Activated naive CD4-positive, alpha-beta T cell treated with anti-CD3 and anti-CD28 coated beads, Interleukin-2, amount 50 U/mL, for 72 hours (primary cell): ENCODE measurements at places on chromosomes 4 and X.

DNA sequence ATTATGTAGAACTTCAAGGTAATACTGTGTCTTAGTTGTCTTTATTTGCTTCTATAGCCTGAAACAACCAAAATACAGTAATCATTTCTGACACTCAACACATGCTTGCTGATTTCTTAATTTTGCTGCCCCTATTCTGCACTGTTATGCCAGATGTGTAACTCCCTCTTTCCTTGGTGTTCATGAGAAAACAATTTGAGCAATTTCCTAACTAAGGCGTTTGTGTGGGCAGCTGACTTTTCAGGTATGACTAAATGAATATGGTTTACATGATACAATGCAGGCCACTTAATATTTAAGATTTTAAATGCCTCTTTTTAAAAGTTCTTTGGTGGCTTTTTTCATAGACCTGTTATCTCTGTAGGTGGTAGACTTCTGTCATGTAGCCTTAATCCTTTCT is 46.1 kb upstream of the CENPE start:
- no peak for DNase-seq

GRCh38 chr4:87388901-87389300 is 2.1 kb downstream of the HSD17B11 start:
- no peak for DNase-seq

GRCh38 chr4:30720021-30720660 is at the start of gene PCDH7:
TSS of gene PCDH7 (plus strand) at chr4:30720369. CDS start at chr4:30721423, 1,054 bp downstream.
- DNase-seq, result peak; percentile 15

- no peak for DNase-seq
Measured at GRCh38 chr4:67746797-67747495, 7.2 kb downstream of the GNRHR start.

GRCh38 chr4:139455126-139455538 is 1.2 kb downstream of the RAB33B start:
- DNase-seq, result no peak

DNA sequence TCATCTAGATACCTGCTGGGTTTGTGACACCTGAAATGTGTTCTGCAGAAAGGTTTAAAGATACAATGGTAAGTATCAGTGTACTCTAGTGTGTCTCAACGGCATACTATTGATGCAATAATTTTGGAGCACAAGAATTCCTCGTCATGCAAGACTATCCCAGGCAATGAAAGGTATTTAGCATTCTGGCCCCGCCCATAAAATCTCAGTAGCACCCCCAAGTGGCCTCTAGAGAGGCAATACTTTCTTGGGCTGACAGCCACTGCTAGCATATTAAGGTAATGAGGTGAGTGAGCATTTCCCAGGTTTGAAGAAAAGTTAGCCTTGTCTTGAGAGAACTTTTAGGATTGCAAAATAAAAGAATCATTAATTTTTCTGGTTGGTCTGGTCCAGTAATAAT is 24.0 kb downstream of the TAB3 start:
- no peak for DNase-seq

GRCh38 chr4:183814461-183814860 is 90.6 kb upstream of the STOX2 start:
- DNase-seq, result no peak

GRCh38 chr4:187493661-187494060 is 501.9 kb upstream of the ZFP42 start:
- no peak for DNase-seq

DNA sequence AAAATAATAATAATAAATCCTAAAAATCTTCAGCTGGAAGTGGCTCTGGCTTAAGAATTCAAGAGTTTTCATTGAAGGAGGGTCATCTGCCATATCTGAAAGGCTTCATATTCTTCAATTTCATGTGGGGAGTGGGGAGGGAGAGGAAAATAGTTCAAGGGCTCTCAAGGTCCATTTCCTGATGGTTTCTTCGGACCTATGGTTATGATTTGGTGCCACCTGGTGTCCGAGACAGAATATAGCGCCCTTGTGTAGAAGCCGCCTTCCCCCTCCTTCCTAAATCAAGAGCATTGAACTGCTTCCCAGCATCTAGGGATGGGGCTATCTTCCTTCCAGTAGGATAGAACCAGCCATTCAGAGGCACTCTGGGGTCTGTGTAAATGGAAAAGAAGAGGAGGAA is 34.3 kb downstream of the NLGN3 start:
- DNase-seq, result no peak

DNA sequence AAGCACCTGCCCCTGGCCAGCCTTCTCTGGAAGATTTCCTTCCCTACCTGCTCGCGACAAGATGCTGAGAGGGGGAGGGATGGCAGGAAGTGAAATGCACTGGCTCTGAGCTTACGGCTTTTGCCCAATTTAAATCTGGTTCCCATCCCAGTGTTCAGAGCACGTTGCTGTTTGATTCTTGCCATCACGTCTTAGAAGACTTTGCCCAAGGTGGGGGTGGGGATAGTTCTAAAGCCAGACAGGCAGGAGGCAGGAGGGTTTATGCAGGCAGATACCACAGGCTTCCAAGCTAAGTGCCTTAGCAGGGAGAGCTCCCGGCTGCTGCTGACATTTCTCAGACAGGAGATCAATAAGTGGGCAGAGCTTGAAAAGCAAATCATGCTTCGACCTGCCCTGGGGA is 393.9 kb downstream of the MID1IP1 start:
- DNase-seq, result no peak

GRCh38 chr4:16413814-16414555 is 187.7 kb upstream of the TAPT1 start:
- no peak for DNase-seq

DNA sequence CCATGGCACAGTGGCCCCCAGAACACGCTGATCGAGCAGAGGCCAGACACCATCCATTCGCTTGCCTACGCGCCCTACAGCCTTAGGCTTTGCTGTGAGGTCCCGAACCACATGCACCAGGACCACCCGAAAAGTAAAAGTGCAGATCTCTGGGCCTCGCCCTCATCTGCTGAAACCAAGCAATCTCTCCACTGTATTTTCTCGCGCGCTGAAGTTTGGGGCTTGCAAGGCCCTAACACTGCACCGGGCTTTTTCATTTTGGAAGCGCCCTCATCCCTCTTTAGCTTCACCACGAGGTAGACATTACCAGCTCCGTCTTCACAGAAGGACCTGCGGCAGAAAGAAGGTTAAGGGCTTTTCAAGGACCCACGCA is 21.2 kb downstream of the NKX3-2 start:
- peak; percentile 5 for DNase-seq

GRCh38 chr4:158809611-158810486 is 41.0 kb downstream of the FNIP2 start:
- no peak for DNase-seq

- DNase-seq, result no peak
Measured at GRCh38 chrX:147675819-147676218, 235.9 kb upstream of the FMR1 start.

- no peak for DNase-seq
Measured at GRCh38 chr4:134624365-134624764, 422.8 kb upstream of the PABPC4L start.

DNA sequence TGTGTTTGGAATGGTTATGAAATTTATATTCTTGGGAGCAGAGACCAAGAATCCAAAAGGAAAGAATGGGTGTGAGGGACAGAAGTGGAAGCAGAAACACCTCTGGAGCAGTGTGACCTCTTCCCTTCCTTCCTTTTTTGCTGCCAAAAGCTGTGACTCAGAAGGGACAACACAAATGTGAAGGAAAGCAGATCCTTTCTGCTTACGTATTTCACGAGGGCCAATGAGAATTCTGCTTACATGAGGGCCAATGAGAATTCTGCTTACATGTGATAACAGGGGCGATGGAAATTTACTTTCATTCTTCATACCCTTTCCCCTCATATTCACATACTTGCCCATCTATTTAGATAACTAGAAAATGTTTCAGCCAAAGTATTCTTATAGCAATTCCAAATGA is 404.6 kb downstream of the PRDM5 start:
- no peak for DNase-seq

DNA sequence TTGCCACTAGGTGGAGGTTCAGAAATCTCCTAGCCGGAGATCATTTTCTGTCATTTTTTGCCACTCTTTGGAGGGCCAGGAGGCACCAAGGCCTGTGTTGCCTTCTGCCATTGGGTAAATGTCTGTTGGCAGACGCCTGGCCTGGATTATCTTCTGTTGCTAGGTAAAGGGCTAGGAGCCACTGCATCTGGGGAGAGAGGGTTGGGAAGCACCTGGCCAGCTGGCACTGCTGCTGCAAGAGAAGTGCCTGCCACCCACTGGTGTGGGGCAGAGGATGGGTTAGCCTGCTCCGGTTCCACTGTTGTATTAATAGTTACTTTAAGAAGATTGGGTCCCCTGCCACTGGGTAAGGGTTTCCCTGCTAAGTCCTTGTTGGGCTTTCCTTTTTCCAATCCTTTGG is 58.1 kb downstream of the AWAT2 start:
- no peak for DNase-seq

- DNase-seq, result no peak
Measured at GRCh38 chr4:180205276-180205675, 2037.9 kb upstream of the TENM3 start.

DNA sequence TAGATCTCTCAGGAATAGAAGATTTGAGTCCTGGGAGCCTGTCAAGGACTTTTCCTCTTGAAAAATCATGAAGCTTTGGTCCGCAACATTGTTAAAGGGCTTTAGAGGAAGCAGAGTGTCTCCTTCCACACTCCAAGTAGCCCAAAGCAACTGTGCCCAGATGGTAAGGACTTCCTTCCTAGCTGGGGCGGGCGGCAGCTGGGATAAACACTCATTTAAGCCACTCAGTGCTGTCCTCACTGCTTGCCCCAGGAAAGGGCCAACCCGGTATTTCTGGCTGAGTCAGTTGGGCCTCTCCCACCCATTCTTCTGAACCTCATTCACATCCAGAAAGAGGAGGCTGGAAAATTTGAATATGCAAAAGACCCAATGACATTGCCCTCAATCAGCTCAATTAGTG is 144.3 kb downstream of the CHIC2 start:
- DNase-seq, result no peak

DNA sequence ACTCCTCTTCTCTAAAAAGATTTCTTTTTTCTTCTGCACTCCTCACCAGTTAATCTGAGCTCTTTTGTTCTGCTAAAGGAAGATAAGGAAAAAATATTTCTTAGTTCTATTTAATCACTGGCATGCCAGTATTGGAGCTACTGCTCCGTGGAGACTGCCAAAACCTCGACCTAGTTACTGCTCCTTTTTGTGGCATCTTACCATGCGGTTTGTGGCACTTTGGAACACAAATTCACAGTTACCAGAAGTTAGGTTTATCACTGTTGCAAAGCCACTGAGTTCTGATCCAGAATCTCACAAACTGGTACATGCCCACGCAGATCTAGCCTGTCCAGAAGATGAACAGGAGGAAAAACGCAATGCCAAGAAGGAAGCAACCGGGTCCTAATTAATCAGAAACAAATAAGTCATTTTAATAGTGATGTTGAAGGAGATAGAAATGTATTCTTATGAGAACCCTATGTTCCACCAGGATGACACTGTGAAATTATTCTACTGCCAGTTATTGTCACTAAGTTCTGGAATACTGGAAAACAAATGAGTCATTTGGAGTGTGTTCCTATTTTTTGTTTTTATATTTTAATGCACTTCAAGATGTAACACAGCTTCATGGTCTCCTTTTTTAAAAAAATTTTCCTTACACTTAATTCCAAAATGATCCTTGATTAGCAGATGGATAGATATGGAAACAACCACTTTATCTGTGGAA is 106.7 kb upstream of the GK2 start:
- DNase-seq, result no peak

GRCh38 chr4:7808181-7808580 is 131.5 kb downstream of the AFAP1 start:
- DNase-seq, result no peak

GRCh38 chrX:120761810-120762209 is 113.9 kb downstream of the CT47B1 start:
- DNase-seq, result no peak

DNA sequence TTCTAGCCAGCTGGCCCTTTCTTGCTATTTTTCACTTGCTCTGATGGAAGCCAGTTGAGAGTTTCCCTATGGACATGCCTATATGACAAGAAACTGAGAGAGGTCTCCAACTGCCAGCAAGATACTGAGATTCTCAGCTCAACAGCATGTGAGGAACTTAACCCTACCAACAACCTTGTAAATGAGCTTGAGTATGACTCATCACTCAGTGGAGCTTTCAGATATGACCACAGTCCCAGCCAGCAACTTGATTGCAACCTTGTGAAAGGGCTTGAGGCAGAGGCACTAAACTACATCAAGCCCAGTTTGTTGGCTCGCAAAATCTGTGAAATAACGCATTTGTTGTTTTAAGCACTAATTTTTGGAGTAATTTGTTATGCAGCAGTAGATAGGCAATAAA is 175.8 kb downstream of the COMMD8 start:
- DNase-seq, result no peak

DNA sequence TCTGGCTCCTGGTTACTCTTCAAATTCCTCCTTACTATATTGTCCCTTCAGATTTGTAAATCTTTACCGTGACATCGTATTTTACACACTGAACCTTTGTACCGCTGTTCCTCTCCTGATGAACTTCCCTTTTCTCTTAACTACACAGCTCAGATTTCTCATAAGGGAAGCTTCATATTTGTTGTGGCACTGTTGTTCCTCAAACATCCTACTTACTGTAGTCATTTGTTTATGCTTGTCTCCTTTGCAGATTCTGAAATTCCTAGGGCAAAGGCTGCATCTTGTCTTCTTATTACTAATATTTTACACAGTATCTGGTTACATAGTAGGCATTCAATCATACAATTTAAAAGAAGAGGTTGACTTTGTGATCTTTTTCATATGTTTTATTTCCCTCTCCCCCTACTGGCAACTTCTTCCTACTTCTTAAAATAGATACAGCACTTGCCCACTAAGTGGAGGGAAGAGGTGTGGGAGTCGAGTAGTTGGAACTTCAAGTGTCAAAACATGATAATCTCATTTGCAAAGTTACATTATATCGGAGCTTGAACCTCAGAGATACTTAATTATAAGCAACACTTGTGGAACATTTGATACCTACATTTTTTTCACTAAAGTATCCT is 50.0 kb downstream of the TET2 start:
- no peak for DNase-seq

DNA sequence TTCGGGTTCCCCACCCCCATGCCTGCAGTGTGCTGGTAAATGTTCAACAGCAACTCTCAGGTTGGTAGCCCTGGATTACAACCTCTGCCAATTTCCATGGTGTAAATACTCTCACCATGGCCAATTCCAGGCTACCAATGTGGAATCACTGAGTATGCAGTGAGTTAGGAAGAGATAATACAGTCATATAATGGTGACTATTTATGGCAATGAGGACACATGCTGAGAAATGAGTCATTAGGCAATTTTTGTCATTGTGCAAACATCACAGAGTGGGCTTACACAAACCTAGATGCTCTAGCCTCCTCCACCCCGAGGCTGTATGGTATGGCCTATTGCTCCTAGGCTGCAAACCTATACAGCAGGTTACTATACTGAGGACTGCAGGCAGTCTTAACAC is 4.6 kb upstream of the CLDN24 start:
- DNase-seq, result no peak

- DNase-seq, result no peak
Measured at GRCh38 chr4:99394896-99395295, 40.2 kb downstream of the ADH7 start.

DNA sequence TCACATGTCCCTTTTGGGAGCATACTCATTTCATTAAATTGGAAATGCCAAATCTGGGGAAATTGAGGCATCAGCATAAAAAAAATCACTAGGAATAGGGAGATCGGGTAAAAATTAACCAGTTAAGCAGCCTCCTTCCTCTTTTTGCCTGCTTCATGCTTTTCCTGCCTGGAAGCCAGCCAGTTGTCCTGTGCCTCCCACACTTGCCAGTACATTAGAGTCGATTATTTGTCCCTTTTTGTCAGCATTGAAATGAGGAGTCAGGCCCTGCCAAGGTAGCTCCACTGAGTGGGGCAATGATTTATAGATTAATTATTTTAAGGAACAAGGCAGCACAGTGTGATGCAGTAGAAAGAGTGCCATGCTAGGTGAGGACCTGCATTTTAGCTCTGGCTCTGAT is 55.3 kb downstream of the SH2D1A start:
- no peak for DNase-seq
